Osteocyte (in vitro differentiated cells): ENCODE measurements at places on chromosomes 13 and 19. TPM values are rescaled to one million over a fixed set of nuclear protein-coding genes. Genes with fewer than 3 reads are reported as not detected.

DNA sequence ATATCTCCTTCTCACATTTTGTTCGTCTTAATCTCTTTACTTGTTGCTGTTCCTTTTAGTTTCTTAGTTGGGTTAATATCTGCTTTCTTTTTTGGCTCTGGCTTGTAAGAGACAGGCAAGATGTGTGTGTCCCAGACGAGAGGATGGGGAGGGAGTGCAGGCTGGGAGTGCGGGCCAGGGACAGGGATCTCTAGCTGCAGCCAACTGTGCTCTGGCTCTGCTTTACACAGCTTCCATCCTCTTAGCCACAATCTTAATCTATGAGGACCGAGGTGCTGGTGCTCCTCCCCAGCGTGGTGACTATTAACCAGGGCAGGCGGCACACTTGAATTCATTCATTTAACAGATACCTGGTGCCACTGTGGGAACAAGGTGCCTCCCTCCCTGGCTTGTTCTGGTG is 70.9 kb upstream of the WASF3 start:
- H3K27me3 ChIP-seq: peaks cover 8% of the 10 kb centered on the region
- H3K27ac ChIP-seq: no peak overlapping the region
- H3K4me1 ChIP-seq: no peaks in the 10 kb centered on the region
- H3K4me3 ChIP-seq: no peak overlapping the region

DNA sequence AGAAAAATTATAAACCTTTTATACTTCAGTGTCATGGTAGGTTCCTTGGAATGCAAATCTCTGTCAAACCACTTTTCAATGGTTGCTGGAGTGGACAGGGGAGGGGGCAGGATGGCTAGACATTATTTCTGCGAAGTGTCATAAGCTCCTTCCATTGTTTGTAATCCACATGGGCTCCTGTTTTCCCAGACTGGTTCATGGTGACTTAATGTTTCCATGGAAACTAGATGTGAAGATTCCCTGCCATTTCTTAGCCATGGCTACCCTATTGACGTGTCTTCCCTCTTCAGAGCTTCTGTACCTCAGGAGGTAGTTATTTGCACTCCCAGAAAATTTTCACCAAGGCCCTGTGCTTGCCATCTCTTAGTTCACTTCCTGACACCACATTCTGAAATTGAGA is 95.3 kb downstream of the UFM1 start:
- no peak overlapping the region for H3K27ac ChIP-seq
- H3K36me3 ChIP-seq: no peaks in the 10 kb centered on the region
- no peak overlapping the region for H3K4me3 ChIP-seq
- H3K27me3 ChIP-seq: peaks cover 2% of the 10 kb centered on the region
- H3K4me1 ChIP-seq: no peaks in the 10 kb centered on the region

- no peak overlapping the region for H3K27ac ChIP-seq
- DNase-seq: no peak
- H3K36me3 ChIP-seq: no peaks in the 10 kb centered on the region
- H3K4me3 ChIP-seq: peak overlapping the region; percentile 72
These were observed 848 bp upstream of the CEBPA start for GRCh38 chr19:33302974-33303790.

GRCh38 chr19:13260883-13261653 is 110.9 kb downstream of the IER2 start:
- DNase-seq: no peak
- H3K27ac ChIP-seq: peak overlapping the region; percentile 73
- no peak overlapping the region for H3K4me3 ChIP-seq
- H3K4me1 ChIP-seq: peaks cover 8% of the 10 kb centered on the region
- H3K36me3 ChIP-seq: peaks cover 2% of the 10 kb centered on the region
- peaks cover 34% of the 10 kb centered on the region for H3K27me3 ChIP-seq

GRCh38 chr19:32407004-32407992 is 1.7 kb downstream of the DPY19L3 start:
- H3K4me3 ChIP-seq: peak overlapping the region; percentile 80
- DNase-seq: no peak
- peak overlapping the region; percentile 83 for H3K27ac ChIP-seq
- no peaks in the 10 kb centered on the region for H3K27me3 ChIP-seq
- H3K36me3 ChIP-seq: peaks cover 26% of the 10 kb centered on the region
- peaks cover 30% of the 10 kb centered on the region for H3K4me1 ChIP-seq

DNA sequence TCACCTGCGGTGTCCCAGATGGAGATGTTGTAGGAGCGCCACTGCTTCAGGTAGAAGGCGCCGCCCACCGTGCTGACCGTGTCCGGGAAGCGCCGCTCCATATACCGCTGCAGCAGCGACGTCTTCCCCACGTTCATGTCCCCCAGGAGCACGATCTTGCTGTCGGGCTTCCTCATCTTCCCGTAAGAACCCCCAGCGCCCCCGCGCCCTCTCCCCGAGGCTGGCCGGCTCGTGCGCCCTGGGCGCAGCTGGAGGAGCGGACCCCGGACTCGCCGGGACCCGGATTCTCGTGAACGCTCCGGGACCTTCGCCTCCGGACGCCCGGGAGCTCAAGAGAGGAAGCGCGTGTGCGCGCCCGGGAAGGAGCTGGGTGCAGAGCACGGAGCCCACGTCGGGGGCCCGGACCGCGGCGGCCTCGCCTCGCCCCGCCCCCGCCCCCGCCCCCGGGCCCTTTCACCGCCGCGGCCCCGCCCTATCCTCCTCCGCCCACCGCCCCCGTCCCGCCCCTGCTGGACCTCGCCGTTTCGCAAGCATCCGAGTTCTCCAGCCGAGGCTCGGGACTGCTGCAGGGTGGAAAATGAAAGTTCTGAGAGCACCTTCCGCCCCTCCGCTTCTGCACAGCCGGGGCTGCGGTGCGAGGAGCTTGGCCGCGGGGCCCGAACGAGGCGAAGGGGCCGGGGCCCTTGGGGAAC is at the start of gene RAB20:
RAB20 (minus strand) TSS at position 379 of the 692 bp plus-strand sequence; CDS start at position 176, 203 bp downstream.
- DNase-seq: peak; percentile 90
- H3K27ac ChIP-seq: peak within 1 kb of the TSS; percentile 85
- H3K4me1 ChIP-seq: peaks cover 36% of the 10 kb centered on the region

DNA sequence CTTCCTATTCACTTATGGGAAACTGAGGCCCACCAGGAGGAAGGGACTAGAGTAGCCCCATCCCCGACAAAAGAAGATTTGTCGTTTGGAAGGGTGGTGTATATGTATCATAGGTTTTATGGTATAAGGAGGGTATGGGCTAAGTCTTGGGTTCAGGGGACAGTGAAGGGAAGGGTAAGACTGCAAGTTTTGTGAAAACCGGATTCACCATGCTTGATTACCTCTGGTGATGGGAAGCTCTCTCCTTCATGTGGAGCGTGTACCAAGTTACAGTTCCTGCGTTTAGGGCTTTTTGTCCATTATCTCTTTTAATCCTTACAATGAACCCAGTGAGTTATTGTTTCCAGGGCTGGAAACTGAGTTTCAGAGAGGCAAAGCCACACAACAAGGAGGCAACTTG is 3.8 kb downstream of the VASP start:
- H3K4me3 ChIP-seq: no peak overlapping the region
- no peaks in the 10 kb centered on the region for H3K36me3 ChIP-seq
- no peak for DNase-seq
- peaks cover 42% of the 10 kb centered on the region for H3K4me1 ChIP-seq
- H3K27ac ChIP-seq: peak overlapping the region; percentile 54

GRCh38 chr13:26459276-26460131 is 98.0 kb upstream of the WASF3 start:
- H3K27ac ChIP-seq: no peak overlapping the region
- DNase-seq: peak; percentile 54
- H3K27me3 ChIP-seq: peaks cover 3% of the 10 kb centered on the region
- no peaks in the 10 kb centered on the region for H3K36me3 ChIP-seq

DNA sequence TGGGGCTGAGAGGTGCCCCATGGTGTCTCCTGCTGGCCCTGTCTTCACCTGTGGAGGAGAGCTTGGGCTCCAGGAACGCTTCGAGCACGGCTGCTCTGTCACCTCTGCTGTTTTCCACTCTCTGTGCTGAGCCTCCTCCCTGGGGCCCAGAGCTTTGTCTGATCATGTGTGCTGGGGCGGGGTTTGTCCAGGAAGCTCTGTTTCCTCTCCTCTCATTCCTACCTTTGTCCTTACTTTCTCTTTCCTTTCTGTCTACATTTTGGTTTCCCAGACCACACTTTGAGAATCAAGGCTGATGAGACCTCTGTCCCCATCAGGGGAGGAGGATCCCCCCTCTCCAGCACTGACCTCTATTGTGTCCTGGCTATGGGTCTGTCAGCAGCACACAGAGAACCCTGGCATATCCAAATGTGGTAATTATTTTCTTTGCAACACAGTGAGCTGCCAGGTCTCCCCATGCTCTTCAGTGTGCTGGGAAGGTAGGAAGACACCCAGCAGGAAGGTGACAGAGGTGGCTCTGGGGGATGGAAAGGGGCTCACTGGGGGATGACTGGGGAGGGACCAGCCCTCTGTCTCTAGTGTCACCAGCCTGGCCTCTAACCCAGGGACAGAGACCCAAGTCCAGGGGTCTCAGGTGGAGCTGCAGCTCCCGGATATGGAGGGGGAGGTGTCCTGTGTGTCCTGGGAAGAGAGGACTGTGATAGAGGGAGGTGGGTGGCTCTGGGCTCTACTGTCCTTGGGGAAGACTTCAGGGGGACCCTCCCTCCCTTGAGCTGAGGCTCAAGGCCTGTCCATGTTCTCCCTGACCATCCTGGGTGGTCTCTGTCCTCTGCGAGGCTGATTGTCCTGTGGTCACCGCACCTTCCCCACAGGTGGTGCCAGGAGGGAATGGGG is at the start of gene CEACAM1:
CEACAM1 (minus strand) TSS at position 128 of the 894 bp plus-strand sequence; CDS start at position 21, 107 bp downstream.
- peaks cover 3% of the 10 kb centered on the region for H3K4me1 ChIP-seq
- H3K27me3 ChIP-seq: peaks cover 7% of the 10 kb centered on the region
- no peak for DNase-seq
- H3K4me3 ChIP-seq: no peak within 1 kb of the TSS
- H3K36me3 ChIP-seq: no peaks in the 10 kb centered on the region

GRCh38 chr13:112103961-112104880 is 37.3 kb downstream of the SOX1 start:
- H3K36me3 ChIP-seq: no peaks in the 10 kb centered on the region
- DNase-seq: peak; percentile 84
- H3K27me3 ChIP-seq: peaks cover 45% of the 10 kb centered on the region

The NTF4 gene
- not detected in 2 replicates for total RNA-seq

The B3GLCT gene
- 8.2 and 10.3 TPM in 2 replicates for total RNA-seq

GRCh38 chr13:92436924-92437323 is 789.7 kb upstream of the GPC6 start:
- peaks cover 5% of the 10 kb centered on the region for H3K27me3 ChIP-seq
- no peak overlapping the region for H3K4me3 ChIP-seq
- no peaks in the 10 kb centered on the region for H3K36me3 ChIP-seq
- H3K4me1 ChIP-seq: no peaks in the 10 kb centered on the region
- no peak overlapping the region for H3K27ac ChIP-seq
- no peak for DNase-seq

The LRRC63 gene
- not detected in 2 replicates for total RNA-seq

DNA sequence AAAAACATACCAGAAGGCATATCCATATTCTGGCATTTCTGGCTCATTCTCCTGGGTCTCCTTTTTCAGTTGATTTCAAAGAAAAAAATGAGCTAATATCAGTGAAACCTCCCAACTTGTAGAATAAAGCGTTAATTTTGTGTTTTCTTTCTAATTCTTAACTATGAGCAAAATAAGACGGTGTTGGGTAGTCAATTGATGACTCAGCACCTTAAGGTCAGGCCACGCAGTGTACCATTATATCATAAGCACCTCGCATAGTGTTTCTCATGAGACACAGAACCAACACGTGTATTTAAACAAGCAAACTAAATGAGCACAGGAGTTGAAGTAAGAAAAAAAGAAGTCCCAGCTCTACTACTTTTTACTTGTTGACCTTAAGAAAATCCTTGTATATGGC is 174.9 kb downstream of the OXGR1 start:
- peaks cover 3% of the 10 kb centered on the region for H3K27me3 ChIP-seq
- no peak for DNase-seq
- H3K27ac ChIP-seq: no peak overlapping the region
- no peak overlapping the region for H3K4me3 ChIP-seq
- H3K4me1 ChIP-seq: no peaks in the 10 kb centered on the region

GRCh38 chr19:18000480-18000914 is 7.5 kb upstream of the ARRDC2 start:
- no peak for DNase-seq
- peak overlapping the region; percentile 98 for H3K27ac ChIP-seq
- H3K4me1 ChIP-seq: peaks cover 8% of the 10 kb centered on the region
- no peaks in the 10 kb centered on the region for H3K36me3 ChIP-seq

The PCDH8 gene
- total RNA-seq: not detected in 2 replicates

GRCh38 chr19:6238256-6238642 is 41.5 kb downstream of the MLLT1 start:
- H3K4me3 ChIP-seq: no peak overlapping the region
- no peak for DNase-seq
- peaks cover 43% of the 10 kb centered on the region for H3K4me1 ChIP-seq
- H3K27me3 ChIP-seq: no peaks in the 10 kb centered on the region
- H3K27ac ChIP-seq: peak overlapping the region; percentile 35

DNA sequence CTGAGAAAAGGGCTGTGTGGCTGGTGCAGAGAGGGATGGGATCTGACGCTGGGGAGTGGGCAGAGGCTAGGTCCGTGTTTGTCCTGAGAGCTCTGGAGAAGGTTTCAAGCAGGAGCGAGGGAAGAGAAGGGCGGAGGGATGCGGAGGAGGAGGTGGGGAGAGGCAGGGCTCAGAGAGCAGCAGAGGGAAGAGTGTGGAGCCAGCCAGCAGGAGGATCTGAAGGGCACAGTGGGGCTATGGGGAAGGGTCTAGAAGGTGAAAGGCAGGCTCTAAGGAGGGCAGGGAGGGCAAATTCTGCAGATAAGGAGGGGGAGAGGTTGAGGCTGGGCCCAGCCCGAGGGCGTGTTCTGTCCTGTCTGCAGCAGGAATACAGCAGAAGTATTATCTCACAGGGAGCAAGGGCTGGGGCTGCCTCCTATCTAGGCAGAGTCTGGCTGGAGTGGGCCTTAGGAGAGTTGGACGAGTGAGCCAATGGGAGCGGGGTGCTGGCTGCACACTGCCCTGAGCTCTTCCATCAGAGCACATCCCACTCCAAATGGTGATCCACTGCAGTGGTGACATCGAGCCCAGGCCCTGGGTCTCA is 6.1 kb downstream of the AP2A1 start:
- H3K27me3 ChIP-seq: no peaks in the 10 kb centered on the region
- H3K36me3 ChIP-seq: peaks cover 10% of the 10 kb centered on the region
- no peak for DNase-seq
- no peak overlapping the region for H3K4me3 ChIP-seq
- H3K27ac ChIP-seq: no peak overlapping the region

The SKA3 gene
- 4.0 and 4.2 TPM in 2 replicates for total RNA-seq

The C2CD4C gene
- 0.97 and 1.2 TPM in 2 replicates for total RNA-seq

- peaks cover 37% of the 10 kb centered on the region for H3K4me1 ChIP-seq
- peak overlapping the region; percentile 92 for H3K27ac ChIP-seq
- no peaks in the 10 kb centered on the region for H3K36me3 ChIP-seq
- peak overlapping the region; percentile 87 for H3K4me3 ChIP-seq
- no peaks in the 10 kb centered on the region for H3K27me3 ChIP-seq
- DNase-seq: no peak
These were observed 2.9 kb downstream of the UBL3 start for GRCh38 chr13:29847501-29847983.

DNA sequence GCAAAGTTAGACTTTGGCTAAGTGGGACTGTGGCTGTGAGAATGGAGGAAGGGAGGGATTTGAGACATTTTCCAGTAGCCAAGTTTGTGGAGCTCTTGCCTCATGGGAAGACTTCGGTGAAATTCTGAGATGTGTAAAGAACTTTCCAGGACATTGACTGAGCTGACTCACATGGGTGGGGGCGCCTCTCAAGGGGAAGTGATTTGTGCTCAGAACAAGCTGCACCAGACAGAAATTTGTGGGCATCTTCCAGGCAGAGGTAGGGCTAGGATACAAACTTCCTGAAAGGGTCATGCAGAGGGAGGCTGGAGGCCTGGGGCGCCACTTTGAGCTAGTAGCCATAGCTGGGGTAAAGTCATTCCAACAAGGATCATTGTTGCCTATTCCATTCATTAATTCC is 9.8 kb upstream of the SIGLEC10 start:
- no peak overlapping the region for H3K4me3 ChIP-seq
- H3K27me3 ChIP-seq: no peaks in the 10 kb centered on the region

- H3K27ac ChIP-seq: no peak overlapping the region
- H3K27me3 ChIP-seq: no peaks in the 10 kb centered on the region
- H3K4me3 ChIP-seq: no peak overlapping the region
- no peaks in the 10 kb centered on the region for H3K4me1 ChIP-seq
These were observed 135.6 kb downstream of the RNF17 start for GRCh38 chr13:24899601-24900000.
